ENCODE measurements at places on chromosomes 13 and 19.
A peak's percentile ranks its signal among the peaks of the same experiment; 100 is the strongest.

- no peak for DNase-seq
These were observed 28.8 kb upstream of the KL start for GRCh38 chr13:32987462-32987861.

GRCh38 chr19:47146920-47147319 lies 16.3 kb downstream of the SAE1 start:
- no peak for DNase-seq

GRCh38 chr13:39635564-39635963 lies 19.9 kb upstream of the COG6 start:
- no peak for DNase-seq

GRCh38 chr13:87669379-87669978 lies 1.7 kb upstream of the SLITRK5 start:
- no peak for DNase-seq

DNA sequence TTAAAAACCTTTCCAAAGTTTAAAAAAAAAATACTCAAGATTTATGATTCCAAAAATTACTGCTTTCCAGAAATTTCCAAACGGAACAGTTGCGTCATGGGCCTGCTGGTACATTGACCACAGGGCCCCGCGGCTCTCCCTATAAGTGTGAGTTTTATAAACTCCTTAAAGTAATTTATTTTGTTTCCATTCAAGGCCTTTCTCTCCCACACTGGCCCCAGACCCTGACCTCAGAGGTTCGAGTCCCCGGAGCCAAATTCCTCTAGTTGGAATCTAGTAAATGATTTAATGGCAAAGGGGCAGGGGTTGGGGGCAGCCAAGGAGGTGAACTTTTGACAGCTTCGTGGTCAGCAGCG lies 97.5 kb downstream of the INSR start:
- no peak for DNase-seq

GRCh38 chr13:35159041-35159440 lies 217.0 kb downstream of the NBEA start:
- DNase-seq, result no peak

DNA sequence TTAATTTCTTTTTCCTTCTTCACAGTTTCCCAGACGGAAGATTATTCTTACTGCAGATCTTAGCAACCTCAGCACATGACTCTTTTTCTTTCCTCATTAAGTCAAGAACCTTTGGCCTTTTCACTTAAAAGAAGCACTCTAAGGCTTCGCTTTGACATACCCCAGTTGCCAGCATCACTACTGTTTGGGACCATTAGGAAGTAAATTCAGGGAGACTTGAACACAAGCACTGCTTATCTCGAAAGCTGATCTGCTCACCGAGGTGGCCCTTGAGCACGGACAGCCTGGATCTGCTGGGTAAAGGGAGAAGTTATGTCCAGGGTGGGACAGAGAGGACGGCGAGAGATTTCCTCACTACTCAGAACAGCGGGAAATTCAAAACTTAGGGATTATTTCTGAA lies 151.4 kb upstream of the RNF113B start:
- DNase-seq, result no peak

GRCh38 chr19:33292595-33293254 lies 9.6 kb downstream of the CEBPA start:
- DNase-seq, result no peak

DNA sequence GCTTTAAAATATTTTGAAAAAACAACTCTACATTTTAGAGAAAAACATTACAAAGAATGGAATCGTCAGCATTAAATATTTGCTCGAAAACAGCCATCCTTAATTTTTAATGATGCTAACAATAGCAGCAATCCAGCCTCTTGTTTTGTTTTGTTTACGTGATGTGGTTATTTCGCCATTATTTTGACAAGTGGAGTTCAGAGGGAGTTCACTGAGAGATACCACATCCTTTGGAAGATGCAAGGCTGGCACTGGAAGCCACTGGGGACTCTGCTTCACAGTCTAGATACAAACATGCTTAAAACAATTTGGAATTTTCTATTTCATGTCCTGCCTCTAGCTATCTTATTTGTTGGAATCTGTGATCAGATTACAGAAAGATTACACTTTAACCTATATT lies 556.3 kb downstream of the PCDH17 start:
- DNase-seq, result no peak

GRCh38 chr19:45906221-45906620 lies 3.8 kb upstream of the MYPOP start:
- DNase-seq, result no peak

GRCh38 chr13:44819245-44819644 lies 170.0 kb downstream of the NUFIP1 start:
- DNase-seq, result no peak

DNA sequence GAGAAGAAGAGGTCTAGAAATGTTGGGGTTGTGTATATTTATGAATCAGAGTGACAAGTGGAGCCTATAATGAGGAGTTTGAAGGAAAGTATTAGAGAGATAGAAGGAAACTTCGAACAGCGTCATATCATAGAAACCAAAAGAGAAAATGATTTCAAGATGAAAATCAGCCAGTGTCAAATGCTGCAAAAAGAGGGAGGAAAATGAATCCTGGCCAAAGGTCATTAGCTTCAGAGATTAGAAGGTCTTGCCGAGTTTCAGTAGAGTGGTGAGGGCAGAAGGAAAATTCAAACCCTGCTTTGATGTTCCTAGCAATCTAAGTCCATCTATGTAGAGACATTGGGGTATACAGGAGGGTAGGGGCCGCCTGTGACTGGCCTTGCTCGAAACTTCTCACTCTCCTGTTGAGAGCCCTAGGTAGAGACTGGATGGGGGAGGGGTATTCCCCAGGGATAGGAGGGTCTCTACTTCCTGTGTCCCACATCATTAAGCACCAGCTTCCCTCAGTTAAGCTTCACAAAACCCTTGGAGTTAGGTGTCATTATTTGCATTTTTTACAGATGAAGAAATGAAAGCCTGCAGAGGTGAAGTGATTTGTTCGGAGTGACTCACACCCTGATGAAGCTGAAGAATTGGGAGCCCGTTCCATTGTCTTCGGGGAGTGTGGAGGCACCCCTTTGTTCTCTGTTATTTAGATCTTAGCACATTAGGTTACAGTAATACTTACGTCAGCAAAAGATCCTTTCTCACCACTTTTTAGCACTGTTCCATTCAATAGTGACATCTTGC lies 62.8 kb downstream of the FGF9 start:
- DNase-seq, result no peak

GRCh38 chr19:18932216-18932841 lies 8.7 kb downstream of the HOMER3 start:
- DNase-seq, result peak; percentile 68

- DNase-seq, result no peak
These were observed 830.2 kb upstream of the SPRY2 start for GRCh38 chr13:81171065-81171647.

DNA sequence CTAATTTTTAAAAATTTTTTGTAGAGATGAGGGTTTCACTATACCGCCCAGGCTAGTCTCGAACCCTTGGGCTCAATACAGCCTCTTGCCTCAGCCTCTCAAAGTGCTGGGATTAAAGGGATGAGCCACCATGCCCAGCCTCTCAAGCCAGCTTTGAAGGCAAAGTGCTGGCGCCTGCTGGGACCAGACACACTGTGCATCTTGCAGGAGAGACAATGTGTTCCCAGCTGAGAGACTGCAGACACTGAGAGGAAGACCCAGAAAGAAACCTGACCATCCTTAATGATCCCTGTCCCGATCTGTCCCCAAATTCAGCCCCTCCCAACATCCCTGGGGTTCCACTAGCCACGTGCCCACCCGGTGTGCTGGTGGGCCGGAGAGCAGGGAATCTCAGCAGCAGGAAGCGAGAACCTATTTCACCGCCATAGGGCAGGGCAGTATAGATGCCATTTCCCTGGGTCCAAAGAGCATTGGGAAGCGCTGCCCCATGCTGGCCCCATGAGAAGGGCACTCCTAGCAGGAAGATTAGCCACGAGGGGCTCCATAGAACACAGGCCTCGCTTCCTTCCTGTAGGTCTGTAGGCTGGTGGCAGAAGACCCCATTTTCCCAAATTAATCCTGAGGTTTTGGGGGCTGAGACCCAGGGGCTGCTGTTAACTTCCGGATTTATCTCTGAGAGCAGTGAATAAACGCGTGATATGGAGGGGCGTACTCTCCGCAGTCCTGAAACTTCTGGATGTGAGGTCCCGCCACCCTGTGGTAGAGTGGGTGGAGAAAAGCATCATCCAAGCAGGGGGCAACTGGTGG lies 968 bp downstream of the RAVER1 start:
- DNase-seq, result no peak

DNA sequence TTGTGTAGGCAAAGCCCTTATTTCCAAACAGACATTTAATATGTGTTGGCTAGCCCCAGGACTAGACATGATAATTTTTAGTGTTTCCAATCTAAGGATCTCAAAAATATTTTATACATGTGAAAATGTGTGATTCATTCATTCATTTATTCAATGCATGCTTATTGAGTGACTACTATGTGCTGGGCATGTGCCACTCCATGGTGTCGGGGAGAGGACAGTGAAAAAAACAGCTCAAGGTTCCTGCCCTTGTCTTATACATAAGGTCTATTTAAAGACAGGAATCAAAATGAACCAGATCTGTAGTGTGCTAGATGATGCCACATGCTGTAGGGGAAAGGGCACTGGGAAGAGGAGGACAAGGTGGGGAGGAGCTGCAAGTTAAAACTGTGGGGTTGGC lies 36.5 kb downstream of the GJA3 start:
- no peak for DNase-seq

- no peak for DNase-seq
These were observed 154.3 kb upstream of the VSTM2B start for GRCh38 chr19:29371251-29372090.

DNA sequence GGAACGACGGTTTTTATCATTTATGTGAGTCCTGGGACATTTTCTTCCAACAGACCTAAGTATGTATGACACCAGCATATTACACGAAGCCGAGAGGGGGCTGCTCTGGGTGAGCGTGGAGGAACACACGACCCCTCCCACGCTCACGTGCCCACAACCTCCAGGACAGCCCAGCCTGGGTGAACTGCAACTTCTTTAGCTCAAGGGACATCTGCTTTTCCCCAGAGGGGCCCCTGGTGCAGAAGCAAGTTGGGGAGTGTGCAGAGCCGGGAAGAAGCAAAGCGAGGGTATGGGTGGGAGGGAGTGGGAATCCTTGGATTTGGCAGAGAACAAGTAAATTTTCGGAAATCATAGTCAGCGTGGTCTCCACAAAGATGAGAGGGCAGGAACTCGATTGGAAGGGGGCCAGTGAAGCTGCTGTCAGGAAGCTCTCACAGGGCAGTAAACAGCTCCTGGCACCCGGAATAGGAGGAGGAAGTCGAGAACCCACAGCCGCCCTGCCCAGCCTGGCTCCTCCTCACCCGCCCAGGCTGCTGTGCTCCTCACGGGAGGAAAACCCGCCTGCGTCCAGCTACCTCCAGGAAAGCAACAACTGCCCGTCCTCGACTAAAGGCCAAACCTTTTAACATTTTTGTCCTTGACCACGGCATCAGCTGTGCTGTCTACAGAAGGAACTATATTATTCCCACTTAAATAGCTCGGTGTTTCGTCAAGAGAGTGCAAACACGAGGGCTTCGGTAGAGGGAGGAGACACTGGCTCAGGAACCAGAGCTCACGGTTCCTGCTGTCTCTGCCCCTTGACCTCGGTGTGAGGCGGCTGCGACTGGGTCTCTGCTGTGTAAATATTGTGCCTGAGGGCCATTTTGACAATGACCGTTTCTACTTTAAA lies 17.2 kb upstream of the CFAP97D2 start:
- DNase-seq, result no peak

DNA sequence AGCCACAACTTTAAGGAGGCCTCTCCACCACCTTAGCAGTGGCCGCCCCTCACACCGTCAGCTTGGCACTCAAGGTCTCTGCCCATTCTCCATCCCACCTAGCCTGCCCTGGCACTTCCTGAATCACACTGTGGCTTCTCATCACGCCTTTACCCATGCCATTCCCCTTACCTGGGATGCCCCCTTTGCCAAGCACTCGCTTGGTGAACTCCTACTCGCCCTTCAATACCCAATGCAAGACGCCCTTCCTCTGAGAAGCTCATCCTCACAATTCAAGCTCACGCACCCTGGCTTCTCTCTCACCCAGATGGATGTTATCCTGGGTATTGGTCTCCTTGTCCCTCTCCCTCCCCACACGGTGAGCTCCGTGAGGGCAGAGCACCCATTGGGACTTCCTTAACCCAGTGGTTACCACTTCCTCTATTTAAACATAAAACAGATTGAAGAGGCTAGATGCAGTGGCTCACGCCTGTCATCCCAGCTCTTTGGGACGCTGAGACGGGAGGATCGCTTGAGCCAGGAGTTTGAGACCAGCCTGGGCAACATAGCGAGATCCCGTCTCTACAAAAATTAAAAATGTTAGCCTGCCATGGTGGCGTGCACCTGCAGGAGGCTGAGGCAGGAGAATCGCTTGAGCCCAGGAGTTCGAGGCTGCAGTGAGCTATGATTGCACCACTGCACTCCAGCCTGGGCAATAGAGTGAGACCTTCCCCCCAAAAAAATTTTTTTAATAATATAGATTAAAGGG lies 12.6 kb upstream of the SHD start:
- DNase-seq, result no peak

GRCh38 chr19:57802269-57802668 lies 12.4 kb downstream of the ZNF552 start:
- DNase-seq, result no peak

DNA sequence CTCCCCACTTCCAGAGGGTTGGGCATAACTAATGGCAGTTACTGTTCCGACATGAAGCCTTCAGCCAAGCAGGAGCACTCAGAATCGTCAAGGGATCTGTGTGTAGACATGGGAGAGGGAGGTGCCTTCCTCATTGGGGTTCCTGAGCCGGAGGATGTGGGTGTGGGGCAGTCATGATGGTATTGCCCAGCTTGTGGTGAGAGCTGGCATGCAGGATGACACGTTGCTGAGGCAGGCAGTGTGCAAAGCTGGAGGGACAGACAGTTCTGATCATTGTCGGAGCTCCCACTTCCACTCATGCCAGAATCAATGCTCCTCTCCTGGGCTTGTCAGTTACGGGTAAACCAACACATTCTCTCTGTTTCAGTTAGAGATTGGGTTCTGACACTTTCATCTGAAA lies 83.9 kb upstream of the TSC22D1 start:
- no peak for DNase-seq

GRCh38 chr13:30870049-30870884 lies 35.8 kb upstream of the MEDAG start:
- no peak for DNase-seq

- DNase-seq, result no peak
These were observed 39.6 kb downstream of the PCDH8 start for GRCh38 chr13:52808842-52809219.

- no peak for DNase-seq
These were observed 2.9 kb upstream of the PPP1R37 start for GRCh38 chr19:45090034-45090433.

- DNase-seq, result no peak
These were observed 12.1 kb downstream of the EPS15L1 start for GRCh38 chr19:16459680-16460079.

GRCh38 chr13:111486331-111486730 lies 165.9 kb downstream of the TEX29 start:
- DNase-seq, result no peak

GRCh38 chr19:39380521-39381502 lies 10.1 kb downstream of the PAF1 start:
- no peak for DNase-seq

GRCh38 chr19:15463861-15464371 lies 428 bp downstream of the RASAL3 start:
- peak; percentile 53 for DNase-seq

GRCh38 chr13:81017513-81018152 lies 676.7 kb upstream of the SPRY2 start:
- no peak for DNase-seq
